ENCODE measurements at places on chromosomes 4 and X.

- no peak for DNase-seq
These were observed 54.2 kb upstream of the CBR4 start for GRCh38 chr4:169064296-169064695.

GRCh38 chr4:6621556-6621927 is 18.9 kb upstream of the MRFAP1 start:
- no peak for DNase-seq

- no peak for DNase-seq
These were observed 8.1 kb upstream of the HSD17B10 start for GRCh38 chrX:53442322-53442631.

- DNase-seq, result no peak
These were observed 20.0 kb downstream of the SH3RF1 start for GRCh38 chr4:169250796-169251195.

DNA sequence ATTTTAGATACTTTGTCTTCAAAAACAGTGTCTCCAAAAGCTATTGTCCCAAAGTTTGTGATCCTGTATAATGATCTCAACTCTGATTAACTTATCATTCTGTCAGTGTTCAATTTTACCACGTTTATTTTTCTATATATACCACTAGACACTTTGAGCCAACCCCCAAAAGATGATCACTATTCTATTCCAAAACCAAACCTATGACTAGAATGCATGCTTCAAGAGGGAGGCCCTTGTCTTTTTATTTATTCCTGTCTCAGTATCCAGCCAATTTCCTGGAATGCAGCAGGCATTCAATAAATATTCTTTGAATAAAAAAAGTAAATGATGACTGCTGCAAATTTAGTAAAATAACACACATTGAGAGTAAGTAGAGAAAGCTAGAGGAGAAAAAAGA is 275.6 kb downstream of the LDB2 start:
- no peak for DNase-seq

DNA sequence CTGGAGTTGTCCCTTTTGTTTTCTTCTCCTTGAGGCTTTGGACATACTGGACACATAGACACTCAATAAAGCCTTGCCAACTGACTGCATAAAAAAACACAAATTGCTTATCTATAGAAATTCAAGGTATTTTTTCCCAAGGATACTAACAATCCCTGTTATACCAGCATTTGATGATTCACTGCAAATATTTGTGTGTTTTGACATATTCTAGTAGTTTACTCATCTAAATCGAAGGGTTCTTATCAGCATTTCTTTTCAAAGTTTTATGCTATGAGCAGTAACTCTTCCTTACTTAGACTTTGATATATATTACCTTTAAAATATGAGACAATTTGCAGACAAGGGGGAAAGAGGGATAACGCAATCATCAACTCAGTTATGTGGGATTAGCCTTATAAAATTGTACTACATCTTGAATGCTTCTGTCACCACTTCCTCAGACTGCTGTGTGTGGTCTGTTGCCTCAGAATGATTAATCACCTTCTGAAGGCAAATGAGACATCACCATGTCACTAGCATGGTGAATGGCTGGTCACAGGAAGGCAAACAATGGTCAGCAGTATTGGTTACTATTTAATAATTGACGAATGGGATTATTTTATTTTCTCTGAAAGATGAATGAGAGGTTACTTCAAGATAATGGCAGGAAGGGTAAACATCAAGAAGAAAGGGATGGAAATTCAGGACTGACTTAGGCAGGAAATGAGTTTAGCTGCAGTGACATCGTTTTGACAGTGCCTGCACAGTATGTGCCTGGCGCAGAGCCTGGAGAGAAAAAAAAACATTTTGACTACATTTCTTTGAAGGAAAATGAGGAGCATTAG is 544.3 kb upstream of the CNKSR2 start:
- DNase-seq, result no peak

DNA sequence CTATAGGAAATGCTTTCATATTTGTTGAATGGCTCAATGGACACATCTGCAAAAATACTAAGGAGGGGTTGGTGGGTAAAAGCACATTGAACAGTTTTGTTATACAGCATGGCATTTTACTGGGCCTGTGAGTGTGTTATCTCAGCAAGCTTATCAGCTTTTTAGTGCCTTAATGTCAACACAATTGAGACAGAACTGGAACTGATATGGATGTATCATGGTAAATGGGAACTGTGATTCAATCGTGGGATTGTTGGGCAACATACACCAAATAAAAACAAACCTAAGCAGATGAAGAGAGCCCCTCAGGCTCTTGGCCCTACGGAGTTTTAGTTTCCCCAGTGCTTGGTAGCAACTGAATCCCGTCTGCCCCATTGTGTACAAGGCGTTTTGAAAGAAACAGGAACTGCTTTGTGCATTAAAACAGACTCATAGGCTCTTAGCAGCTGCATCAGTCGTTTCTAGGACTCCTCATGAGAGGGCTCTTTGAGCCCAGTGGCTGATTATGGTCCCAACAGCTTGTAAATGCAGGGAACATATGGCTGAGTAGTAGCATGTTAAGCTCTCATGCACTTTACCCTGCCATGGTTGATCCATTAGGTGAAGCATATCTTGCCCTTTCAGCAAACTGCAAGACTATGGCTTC is 7.3 kb downstream of the GPR119 start:
- DNase-seq, result no peak

- DNase-seq, result no peak
These were observed 446.3 kb upstream of the GNPDA2 start for GRCh38 chr4:45172636-45173035.

GRCh38 chr4:116829187-116829586 is 256.2 kb downstream of the TRAM1L1 start:
- DNase-seq, result no peak

DNA sequence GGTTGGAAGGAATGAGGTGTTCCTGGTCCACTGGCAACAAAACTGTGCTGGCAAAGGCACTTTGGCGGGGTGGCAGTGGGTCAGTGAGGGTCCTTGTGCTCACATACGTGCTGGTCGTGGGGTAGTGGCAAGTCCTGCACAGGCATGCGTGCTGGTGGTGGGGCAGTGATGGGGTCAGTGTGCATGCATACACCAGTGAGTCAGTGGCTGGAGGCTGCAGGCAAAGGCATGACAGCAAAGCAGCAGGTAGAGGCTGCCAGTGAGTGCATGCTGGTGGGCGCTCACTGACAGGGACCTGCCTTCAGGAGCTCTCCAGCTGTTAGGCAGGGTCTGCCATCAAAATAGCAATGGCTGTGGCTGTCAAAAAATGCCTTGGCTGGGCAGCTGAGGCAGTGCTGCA is 42.1 kb downstream of the TMPRSS11E start:
- no peak for DNase-seq

DNA sequence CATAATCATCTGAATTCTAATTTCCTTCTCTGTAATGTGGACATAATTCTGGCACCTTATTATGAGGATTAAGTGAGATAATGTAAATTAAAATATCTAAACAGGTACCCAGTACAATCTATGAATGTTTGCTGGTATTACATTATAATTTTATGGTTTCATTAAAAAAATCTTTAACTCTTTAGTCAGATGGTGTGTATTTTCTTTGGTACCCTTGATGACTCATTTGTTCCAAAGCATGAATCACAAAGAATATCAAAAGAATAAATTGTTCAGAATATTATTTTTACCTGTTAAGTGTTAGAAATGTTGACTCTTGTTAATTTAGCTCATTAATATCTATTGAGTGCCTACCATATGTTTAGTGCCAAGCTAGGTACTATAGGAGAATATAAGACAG is 74.3 kb downstream of the SNX25 start:
- DNase-seq, result no peak

DNA sequence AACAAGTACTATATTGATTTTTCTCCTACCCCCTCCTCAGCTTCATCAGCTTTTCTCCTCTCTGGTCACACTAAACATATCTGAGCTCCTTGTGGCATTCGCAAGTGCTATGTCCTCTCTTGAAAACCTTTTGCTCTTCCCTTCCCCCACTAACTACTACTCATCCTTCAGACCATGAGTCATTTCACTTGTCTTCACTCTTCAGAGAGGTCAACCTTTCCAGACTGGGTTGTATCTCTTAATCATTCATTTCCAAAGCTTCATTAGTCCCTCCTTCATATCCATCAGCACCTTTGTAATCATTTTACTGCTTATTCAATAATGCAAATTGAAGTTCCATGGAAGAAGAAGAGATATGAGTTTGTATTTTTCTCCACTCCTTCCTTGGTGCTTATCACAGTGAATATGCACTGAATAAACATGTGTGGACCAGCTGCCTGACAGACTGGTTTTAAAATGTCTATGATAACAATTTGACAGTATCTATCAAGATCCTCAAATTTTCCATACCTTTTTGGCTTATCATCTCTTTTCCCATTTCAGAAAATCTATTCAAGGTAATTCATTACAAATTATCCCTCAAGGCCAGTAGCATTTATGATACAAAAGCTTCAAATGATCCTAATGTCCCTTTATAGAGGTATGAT is 28.4 kb downstream of the DDX60L start:
- DNase-seq, result no peak

GRCh38 chrX:150548684-150549083 is 19.7 kb upstream of the MTM1 start:
- DNase-seq, result no peak

GRCh38 chr4:73631565-73632226 is 11.5 kb upstream of the RASSF6 start:
- no peak for DNase-seq

DNA sequence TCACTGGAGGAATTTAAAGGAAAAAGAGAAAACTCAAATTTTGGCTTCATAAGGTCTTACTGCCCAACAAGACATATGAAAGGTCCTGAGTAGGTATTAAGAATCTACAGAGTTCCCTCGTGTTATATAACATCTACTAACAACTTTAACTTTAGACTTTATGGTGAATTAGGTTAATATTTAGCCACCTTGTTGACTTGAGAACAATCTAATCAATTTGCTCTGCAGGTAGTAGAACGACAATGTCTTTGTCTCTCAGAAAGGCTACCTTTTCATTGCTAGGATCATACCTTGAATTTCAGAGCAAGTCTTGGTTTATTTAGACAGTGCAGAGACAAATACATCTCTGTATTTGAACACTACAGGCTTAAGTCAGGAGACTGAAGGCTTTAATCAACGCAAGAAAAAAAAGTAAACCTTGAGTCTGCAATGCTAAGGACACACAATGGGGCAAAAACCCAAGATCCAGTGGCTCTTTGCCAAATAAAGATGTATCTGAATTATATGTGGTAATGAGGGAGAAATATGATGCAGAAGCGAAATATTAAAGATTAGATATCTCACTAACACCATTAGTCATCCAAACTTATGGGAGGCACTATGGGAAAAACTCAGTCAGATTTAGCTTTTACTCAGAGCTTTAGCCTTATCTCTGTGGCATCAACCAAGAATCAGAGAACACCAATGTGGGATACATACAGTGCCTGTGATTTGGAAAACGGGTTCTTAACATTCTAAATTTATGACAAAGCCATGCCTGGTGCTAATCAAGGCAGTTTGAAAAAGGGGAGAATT is 93.6 kb upstream of the FTHL17 start:
- no peak for DNase-seq

- DNase-seq, result no peak
These were observed 663.4 kb upstream of the LCORL start for GRCh38 chr4:18684932-18685331.

DNA sequence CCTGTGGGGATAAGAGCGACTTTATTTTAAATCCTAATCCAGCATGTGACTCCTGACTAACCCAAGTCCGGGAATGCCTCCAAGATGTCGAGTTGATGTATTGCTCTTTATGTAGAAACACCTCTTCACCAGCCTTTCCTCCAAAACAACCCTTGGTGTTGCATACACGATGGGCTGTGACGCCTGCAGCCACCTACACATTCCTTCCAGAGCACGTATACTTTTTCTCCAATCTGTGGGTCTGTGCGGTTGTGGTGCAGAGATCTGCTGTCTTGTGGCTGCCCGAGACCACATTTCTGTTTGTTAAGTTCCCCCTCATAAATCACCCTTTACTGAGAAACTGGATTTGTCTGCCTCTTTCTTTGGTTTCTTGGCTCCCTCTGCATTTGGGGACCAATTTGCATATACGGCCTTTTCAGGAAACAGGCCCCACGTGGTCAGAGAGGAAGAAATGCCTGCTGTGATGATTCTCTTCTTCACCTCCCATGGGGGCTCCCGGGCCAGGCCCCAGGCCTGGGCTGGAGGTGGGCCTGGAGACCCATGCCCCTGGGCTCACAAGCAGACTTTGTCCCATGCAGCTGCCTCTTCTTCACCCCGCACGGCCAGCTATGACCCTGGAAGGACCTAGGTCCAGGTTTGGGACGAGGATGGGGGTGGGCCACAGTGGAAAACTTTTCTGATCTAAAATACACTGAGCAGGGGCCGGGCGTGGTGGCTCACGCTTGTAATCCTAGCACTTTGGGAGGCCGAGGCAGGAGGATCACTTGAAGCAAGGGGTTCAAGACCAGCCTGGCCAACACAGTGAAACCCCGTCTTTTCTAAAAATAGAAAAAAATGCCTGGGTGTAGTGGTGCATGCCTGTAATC is 21.4 kb upstream of the AFAP1 start:
- no peak for DNase-seq

- no peak for DNase-seq
These were observed 69.3 kb upstream of the PDE5A start for GRCh38 chr4:119697887-119698393.

GRCh38 chr4:90299373-90299772 is 172.2 kb downstream of the CCSER1 start:
- no peak for DNase-seq

DNA sequence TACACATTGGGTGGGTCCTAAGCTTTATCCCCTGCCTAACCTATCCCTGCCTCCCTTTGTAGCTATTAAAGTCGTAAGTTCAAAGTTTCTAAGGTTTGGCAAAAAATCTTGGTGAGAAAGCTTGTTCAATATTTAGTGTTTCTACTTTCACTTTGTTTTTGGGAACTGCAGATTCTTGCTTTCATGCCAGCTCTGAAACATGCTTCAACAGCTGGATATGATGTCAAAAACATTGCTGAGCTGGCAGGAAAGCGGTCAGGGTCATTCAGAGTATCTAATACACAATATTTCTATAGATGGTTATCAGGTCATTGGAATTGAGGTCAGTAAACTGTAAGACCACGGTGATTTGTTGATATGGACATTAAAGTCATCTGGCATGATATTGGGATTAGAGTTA is 19.7 kb downstream of the CENPI start:
- no peak for DNase-seq

- DNase-seq, result no peak
These were observed 231.5 kb downstream of the NAF1 start for GRCh38 chr4:162935214-162935613.

DNA sequence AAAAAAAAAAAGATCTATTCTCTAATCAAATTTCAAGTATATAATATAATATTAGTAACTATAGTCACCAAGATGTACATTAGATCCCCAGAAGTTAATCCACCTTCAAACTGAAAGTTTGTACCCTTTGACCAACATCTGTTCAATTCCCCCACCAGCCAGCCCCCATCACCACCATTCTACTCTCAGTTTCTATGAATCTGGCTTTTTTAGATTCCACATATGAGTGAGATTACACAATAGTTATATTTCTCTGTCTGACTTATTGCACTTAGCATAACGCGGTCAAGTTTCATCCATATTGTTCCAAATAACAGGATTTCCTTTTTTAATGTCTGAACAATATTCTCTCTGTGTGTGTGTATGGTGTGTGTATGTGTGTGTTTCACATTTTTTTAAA is 33.7 kb upstream of the VMA21 start:
- no peak for DNase-seq

GRCh38 chr4:78691971-78692821 is 84.0 kb upstream of the BMP2K start:
- no peak for DNase-seq
